ENCODE measurements at places on chromosomes 7 and 10. TPM values are rescaled to one million over a fixed set of nuclear protein-coding genes. Genes with fewer than 3 reads are reported as not detected.

Gene SLC13A1
- 0.18 TPM for total RNA-seq

Gene FAM25G
- total RNA-seq, result not detected

DNA sequence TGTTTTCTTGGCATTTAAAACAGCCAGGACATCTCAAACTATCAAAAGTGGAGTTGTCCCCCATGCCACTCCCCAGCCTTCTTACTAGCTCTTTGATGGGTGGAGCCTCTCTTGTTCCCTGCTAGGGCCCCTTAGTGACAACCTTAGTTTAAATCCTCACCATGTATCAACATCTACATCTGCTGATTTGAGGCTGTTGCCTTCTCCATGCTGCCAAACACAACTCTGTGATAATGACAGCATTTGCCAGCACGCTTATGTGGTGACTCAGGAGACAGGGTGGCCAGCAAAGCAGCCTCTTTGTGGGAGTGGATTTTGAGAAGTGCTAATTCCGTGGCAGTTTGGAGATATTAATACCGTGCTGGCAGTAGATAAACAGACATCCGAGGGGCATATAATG lies 145.4 kb downstream of the LRRC4 start:
- H3K27ac ChIP-seq, result peak overlapping the region; percentile 43
- DNase-seq, result no peak
- H3K36me3 ChIP-seq, result peaks cover 13% of the 10 kb centered on the region
- no peak overlapping the region for H3K4me3 ChIP-seq
- H3K4me1 ChIP-seq, result peaks cover 49% of the 10 kb centered on the region

- peaks cover 37% of the 10 kb centered on the region for H3K36me3 ChIP-seq
- H3K4me3 ChIP-seq, result no peak overlapping the region
- H3K27ac ChIP-seq, result no peak overlapping the region
- no peaks in the 10 kb centered on the region for H3K27me3 ChIP-seq
Observed at GRCh38 chr10:73209705-73210104, 37.4 kb downstream of the DNAJC9 start.

GRCh38 chr10:49365675-49366415 lies 30.0 kb downstream of the DRGX start:
- no peak overlapping the region for H3K4me3 ChIP-seq
- H3K27ac ChIP-seq, result no peak overlapping the region
- no peak for DNase-seq
